ENCODE measurements at places on chromosomes 13 and 19.

DNA sequence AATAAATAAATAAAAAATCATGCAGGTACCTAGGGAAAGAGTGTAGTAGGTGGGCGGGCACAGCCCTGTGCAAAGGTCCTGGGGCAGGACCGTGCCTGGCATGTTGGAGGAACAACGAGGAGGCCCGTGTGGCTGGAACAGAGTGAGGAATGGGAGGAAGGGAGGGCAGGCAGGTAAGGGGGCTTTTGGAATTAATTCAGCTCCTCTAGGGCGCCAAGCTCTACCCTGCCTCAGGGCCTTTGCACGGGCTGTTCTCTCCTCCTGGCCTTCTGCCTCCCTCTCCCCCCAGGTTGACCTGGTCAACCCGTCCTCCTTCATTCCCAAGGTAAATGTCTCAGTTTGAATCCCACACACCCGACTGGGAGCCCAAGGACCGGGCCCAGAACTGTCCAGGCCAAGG is 31.1 kb upstream of the SEMA6B start:
- DNase-seq = no peak

DNA sequence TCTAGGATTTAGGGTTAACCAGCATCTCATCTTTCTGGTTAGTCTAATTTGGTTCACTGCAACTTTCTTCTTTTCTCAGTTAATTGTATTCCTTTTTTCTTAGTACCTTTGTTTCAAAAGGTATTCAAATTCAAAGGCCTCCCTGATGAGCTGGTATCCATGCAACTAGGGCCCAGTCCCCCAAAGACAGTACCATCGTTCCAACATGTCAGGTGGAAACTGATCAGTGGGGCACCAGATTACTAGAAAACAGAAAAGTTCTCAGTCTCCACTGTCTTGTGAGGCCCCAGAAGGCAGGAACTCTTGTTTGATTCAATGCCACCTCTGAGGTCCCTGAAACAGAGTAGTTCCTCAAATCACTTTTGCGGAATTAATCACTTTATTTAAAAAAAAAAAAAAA is 303.2 kb upstream of the NBEA start:
- DNase-seq = no peak

DNA sequence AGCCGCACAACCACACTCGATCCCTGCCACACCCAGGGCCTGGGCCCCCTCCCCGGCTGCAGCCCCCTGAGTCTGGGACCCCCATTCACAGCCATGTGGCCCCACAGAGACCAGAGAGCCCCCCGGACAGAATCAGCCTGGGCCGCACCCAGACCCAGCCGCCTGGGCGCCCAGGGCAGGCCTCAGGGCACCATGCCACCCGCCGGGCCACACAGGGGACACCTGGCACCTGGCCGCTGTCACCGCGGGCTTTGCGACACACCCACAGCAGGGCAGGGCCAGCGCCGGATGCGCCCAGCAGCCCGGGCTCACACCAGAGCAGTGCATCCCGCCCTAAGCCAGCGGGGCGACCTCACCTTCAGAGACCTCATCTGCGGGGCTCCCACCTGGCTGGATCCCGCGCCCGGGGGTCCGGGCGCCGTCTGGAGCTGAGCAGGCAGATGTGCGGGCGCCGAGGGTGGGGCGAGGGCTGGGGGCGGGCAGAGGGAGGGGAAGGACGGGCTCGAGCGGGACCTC is 443 bp downstream of the TBXA2R start:
- no peak for DNase-seq

DNA sequence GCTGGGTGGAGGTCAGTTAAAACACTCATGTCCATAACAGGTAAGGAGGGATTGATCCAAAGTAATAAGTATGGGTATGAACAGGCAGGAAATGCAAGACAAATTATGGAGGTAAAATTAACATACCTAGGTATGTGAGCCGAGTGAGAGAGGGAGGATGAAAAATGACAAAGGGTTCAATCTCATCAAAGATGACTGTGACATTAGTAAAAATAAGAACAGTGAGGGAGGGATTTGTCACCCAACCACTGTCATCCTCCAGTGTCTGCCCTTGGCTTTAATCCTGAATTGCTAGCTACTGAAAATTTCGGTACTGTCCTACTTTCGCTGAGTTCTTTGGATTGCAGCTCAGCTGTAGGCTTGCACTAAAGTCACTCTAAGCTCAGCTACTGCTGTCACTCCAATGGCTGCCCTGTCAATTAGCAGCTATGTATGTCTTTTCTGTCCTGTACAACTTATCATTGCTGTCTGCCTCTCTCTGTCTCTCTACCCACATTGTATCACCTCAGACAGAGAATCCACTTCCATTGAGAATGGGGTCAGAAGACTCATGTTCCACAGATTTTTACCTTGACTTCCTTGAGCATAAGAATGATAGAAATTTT is 62.5 kb downstream of the LRRC63 start:
- DNase-seq = no peak

GRCh38 chr19:33641956-33642498 is 20.3 kb downstream of the CHST8 start:
- DNase-seq = no peak

DNA sequence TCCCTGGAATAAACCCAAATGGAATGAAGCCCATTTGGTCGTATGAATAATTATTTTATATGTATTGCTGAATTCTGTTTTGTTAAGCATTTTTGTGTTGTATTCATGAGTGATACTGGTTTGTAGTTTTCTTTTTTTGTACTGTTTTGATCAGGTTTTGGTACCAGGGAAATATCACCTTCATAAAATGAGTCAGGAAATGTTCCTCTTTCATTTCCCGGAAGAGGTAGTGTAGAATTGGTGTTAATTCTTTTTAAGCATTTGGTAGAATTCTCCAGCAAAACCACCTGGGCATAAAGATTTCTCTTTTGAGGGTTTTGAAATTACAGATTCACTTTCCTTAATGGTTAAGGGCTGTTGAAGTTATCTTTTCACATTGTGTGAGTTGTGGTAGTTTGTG is 13.3 kb downstream of the SPATA13 start:
- DNase-seq = no peak

DNA sequence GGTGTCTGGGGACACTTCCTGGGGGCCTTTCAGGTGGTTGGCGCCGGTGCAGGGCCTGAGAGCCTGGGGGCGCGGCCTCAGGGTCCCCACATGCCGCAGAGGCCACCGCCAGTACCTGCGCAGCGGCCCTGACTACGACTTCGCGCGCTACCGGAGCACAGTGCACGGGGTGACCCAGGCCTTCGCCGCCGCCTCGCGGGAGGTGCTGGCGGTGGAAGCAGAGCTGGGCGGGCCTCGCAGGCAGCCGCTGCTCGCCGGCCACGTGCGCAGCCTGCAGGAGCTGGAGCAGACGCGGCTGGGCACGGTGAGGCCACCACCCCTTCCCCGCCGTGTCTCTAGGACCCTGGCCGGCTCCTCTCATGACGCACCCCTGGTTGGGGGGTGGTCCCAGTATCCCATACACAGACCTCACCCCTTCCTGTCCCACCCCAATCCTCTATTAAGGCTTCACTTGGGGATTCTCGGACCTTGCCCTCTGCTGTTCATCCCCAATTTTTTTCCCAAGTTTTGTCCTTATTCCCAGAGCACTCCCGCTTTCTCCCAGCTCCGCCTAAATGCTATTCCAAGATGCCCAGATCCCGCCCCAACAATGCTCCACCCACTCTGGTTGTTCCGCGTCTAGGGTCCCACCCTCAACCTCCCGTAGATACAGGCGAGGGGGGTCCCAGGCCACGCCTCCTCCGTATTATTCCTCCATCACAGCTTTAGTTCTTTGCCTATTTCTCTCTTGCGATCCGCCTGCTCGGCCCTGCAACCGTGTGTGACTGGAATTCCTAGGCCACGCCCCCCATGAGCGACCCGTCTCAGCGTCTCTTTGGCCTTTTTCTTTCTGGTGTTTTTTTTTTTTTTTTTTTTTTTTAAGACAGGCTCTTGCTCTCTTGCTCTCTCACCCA is 1.0 kb downstream of the REX1BD start:
- DNase-seq = peak; percentile 51

- no peak for DNase-seq
These were observed 22.7 kb downstream of the BTBD2 start for GRCh38 chr19:1992759-1993260.

DNA sequence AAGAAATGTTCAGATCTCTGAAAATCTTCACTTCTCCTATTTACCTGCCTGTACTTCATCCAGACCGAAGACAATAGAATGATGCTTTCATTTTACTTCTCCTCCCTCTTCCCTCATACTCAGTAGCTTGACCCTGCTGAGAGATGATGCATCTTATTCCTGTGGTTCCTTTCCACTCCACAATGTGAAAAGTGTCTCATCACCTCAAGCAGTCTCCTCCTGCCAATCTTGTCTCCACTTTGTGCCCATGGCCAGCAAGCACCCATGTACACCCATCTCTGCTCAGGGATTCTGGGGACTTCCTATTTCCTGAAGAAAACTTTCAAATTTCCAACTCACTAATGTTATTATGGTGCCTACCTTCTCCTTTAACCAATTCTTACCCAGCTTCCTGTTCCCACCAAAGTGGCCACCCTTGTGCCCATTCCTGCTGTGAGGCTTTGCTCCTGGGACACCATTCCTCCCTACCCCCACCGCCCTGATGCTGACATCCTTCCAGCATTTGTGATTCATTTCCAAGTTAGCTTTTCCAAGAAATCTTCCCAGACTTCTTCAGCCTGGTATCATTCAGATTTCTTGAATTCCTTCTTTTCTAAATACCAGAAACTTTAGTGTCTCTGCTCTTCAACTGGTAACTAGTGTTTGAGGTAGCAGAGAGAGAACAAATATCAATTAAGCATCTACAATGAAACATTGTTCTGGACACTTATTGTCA is 212.5 kb downstream of the POSTN start:
- DNase-seq = no peak

GRCh38 chr13:80605011-80605410 is 264.1 kb upstream of the SPRY2 start:
- DNase-seq = no peak

GRCh38 chr13:82747291-82747690 is 1135.0 kb downstream of the SLITRK1 start:
- DNase-seq = no peak

All from Kasumi-1 (cell line).